Prostate gland (tissue), 2 donors: ENCODE measurements at places on chromosomes 6 and 20.

DNA sequence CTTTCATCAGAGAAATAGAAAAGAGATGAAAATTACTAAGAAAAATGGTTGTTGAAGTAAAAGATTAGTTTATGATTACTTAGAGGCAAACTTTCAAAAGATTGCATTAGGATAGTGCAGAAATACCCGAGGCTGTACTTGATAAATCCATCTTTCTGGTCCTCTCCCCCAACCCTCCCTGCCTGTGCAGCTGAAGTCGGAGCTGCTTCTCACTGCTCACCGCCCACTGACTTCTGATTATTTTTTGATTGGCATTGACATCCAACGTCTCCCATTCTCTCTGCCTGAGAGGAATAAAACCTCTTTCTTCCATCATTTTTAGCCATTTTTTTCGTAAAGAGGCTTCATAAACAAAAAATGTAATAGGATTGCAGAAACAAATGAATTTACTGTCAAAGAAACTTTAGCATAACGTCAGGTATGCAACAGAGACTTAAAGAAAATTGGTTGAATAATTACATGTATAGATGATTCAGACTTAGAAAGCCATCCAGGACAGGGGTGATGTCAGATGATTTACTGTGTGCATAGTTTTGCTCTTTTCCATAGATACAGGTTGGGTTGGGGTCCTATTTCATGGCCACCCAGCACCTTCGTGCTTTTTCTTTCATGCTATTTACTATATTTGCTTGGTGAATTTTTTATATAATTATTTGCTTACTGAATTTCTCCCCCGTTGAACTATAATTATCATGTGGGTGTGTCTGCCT is 53.6 kb upstream of the EDN3 start:
- DNase-seq: no peak

DNA sequence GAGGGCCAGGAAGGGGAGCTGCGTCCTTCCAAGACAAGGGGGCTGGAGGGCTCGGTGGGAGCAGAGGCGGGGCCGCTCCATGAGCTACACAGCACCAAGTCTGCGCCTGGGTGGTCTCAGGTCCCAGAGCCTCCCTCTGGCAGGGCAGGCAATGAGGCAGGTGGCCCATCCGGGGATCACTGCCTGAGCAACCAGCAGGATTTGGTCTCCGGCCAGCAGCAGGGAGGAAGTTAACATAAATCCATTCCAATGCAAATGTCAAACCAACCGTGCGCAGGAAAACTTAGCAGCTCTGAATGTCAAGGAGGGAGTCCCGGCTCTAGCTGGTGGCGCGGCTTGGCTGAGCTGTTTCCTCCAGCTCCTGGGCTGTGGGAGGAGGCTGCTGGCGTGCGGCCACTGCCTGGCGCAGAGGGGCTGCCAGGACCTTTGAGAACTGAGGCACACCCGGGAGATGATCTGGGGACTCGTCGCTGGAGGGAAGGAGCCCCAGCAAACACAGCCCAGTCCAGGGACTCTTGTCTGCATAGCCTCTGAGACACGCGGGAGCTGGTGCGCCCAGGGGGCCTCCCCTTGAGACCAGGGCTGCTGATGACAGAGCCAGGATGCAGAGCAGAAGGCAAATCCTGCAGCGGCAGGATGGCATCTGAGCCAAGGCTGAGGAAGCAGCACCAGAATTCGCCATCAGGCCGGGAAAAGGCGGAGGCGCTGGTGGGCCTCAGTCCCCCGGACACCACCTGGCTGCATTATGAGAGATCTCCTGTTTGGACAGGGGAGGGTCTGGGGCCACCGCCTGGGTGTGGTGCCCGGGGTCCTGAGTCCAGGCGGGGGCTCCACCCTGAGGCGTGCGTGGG is 33.1 kb upstream of the CHRNA4 start:
- no peak for DNase-seq

GRCh38 chr6:117441824-117442264 is 16.1 kb upstream of the ROS1 start:
- DNase-seq: no peak

GRCh38 chr6:116409756-116410155 is 39.0 kb downstream of the DSE start:
- no peak for DNase-seq

DNA sequence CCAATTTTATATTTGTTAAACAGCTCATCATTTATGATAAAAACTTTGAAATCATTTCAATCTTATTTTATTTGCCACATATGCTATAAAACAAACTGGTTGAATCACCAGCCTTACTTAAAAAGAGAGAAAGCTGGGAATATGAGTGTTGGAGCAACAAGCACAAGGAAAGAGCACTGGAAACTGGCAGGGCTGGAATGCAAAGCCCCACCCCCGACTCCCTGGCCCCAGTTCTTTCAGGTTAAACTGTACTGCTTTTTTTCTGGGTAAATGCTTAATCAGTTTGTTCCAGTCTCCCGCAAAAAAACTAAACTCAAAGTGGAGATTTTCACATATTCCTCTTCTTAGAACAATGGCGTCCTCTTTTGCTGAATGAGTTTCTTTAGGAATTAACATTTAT is 433.8 kb upstream of the NOX3 start:
- no peak for DNase-seq

DNA sequence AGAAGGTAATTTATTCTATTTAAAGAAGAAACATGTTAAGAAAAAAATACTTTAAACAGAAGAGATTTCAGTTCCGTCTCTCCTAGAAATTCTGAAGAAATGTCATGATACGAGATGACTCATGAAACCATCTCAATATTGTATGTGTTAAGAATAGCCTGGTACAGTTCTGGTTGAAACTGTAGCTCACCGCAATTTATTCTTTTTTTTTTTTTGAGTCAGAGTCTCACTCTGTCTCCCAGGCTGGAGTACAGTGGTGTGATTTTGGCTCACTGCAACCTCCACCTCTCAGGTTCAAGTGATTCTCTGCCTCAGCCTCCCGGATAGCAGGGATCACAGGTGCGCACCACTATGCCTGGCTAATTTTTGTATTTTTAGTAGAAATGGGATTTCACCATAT is 103.3 kb downstream of the ARHGAP18 start:
- no peak for DNase-seq
